ENCODE measurements at places on chromosomes 5 and 9. TPM values are rescaled to one million over a fixed set of nuclear protein-coding genes. Genes with fewer than 3 reads are reported as not detected.

ANXA1 gene
- 637 TPM for total RNA-seq

ZNF474 gene
- 0.45 TPM for total RNA-seq

FRMPD1 gene
- 0.05 TPM for total RNA-seq

DNA sequence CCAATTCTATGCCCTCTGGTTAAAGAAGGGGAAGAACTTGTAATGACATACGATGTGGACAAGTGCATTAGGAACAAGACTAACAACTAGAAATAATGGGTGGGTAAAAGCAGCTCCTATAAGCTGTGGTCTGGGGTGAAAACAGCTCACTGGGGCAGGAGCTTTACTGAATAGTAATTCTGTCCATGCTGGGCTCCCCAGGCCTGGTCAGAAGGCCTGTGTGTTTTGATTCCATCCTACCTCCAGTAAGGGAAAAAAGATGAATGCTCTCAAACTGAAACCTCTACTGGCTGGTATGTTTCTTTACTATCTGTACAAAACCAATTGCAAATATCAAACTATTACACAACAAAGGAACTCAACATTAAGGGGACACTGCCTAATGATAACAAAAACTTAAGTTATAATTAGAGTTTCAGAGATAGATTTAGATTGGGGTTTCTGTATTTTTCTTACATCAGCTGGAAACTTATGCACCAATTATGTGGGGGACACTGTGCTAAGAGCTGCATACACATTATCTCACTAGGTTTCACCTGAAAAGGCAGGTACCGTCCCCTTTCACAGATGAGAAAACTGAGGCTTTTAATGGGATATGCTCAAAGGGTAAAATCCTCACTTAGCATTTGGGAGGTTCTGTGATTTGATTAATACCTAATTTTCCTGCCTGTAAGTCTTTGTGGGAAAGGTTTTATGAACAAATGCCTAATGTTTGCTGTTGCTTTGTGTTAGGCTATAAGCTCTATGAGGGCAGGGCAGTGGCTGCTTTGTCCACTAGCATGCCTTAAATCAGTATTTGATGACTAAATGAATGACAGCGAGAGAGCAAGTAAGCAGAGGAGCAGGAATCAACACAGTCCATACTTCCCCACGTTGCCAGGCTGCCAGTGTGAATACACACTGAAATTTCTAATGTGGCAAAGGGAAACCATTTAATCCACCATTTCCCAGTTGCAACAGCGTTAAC is 53.6 kb downstream of the ELL2 start:
- no peak for DNase-seq

GRCh38 chr9:128087262-128087661 is 19.2 kb downstream of the SLC25A25 start:
- DNase-seq, result no peak

DNA sequence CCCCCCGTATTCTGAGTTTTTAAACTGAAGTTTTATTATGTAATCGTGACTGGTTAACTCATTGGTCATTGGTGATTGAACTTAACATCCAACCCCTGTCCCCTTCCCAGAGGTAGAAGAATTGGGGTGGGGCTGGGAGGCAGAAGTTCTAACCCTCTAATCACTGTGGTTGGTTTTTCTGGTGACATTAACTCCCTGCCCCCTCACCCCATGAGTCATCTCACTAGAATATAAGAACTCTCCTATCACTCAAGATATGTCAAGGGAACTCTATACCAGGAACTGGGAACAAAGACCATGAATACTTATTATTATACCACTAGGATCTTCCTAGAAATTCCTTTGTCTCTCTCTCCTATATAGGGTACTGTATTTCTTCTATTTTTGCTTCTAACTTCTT is 52.3 kb upstream of the CAVIN4 start:
- DNase-seq, result no peak

DNA sequence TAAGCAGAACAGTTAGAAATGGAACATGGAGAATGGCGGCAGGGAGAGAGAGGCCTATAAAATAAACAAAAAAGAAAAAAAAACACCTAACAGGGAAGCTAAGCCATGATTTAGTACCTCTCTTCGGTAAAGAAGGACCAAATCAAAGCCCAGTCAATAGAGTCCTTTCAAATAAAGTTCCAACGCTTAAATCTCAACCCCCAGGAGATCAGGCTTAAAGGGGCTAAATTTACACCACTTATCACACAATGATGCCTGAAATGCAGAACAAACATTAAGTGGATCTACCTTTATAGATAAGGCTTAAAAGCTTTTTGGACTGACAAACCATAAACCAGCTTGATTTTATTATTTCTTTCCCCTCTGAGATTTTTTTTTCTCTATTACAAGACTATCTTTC is 66.3 kb downstream of the PRELID2 start:
- no peak for DNase-seq

PFN3 gene
- not detected for total RNA-seq

JAKMIP2 gene
- 15.1 TPM for total RNA-seq

NMUR2 gene
- not detected for total RNA-seq

GRCh38 chr5:137344723-137345322 is 154.3 kb downstream of the SPOCK1 start:
- peak; percentile 29 for DNase-seq

- no peak for DNase-seq
These were observed 15.0 kb upstream of the ELL2 start for GRCh38 chr5:95976606-95977005.

- DNase-seq, result no peak
These were observed 83.7 kb downstream of the PDE8B start for GRCh38 chr5:77294185-77294584.

THBS4 gene
- total RNA-seq, result 0.55 TPM

DNA sequence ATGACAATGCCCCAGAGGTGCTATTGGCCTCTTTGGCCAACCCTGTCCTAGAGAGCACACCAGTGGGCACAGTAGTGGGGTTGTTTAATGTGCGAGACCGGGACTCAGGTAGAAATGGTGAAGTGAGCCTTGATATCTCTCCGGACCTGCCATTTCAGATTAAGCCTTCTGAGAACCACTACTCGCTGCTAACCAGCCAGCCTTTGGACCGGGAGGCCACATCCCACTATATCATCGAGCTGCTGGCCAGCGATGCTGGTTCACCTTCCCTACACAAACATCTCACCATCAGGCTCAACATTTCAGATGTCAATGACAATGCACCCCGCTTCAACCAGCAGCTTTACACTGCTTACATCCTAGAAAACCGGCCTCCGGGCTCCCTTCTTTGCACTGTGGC is 1.4 kb downstream of the PCDHGC5 start:
- no peak for DNase-seq

ARHGEF39 gene
- total RNA-seq, result 0.53 TPM

DNA sequence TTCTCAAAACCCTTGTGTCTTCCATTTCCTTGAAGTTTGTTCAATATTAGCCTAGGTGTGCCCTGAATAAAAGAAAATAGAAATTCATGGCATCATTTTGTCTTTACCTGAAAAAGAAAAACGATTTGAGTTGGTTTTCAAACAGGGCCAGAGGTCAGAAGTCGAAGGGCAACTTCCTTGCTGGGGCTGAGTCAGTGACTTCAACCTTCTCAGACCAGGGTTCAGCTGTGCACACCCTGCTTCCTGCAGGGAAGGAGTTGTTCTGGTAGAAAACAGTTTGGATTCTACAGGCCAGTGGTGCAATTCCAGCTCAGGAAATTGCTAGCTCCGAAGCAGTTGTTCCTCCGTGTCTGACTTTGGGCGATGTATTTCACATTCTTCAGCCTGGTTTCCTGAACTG is 132.1 kb upstream of the SLC30A5 start:
- no peak for DNase-seq

DNA sequence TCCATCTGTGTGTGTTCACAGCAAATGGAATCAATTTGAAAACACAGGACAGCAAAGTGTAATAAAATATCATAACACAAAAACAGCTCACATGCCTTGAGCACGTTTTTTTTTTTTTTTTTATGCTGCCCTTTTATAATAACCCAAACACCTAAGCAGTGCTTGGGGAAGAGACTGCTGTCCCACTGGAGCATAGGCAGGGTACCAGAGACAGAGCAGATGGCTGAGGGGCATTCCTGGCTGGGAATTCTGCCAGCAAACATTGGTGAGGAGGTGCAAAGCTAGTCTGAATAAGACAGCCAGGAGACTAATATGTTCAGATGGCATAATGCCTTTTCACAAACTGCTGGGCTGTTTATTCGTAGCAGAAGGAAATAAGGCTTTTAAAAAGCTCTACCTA is 58.1 kb upstream of the SV2C start:
- no peak for DNase-seq
